ENCODE measurements at places on chromosomes 5 and 9. TPM values are rescaled to one million over a fixed set of nuclear protein-coding genes. Genes with fewer than 3 reads are reported as not detected.

- no peak for DNase-seq
These were observed 335.2 kb upstream of the TARS1 start for GRCh38 chr5:33105521-33105941.

GRCh38 chr9:123397975-123398374 is 42.0 kb downstream of the CRB2 start:
- no peak for DNase-seq

PFN3 gene
- not detected for total RNA-seq

DNA sequence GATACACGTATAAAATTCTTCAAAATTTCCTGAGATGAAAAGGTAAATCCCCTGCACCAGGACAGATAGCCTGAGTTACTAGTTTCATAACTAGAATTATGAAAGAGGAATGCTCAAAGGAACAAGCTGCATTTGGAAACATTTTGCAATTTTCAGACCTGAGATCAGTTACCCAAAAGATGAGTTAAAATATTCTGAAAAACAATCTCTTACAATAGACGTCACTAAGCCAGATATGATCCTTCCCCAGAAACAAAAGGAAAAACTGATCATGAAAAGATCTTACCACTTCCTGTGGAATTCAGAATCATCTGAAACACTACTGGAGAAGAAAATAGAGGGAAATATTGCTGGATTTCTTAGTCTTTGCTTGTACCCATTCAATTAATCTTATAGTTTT is 204.7 kb downstream of the ARRDC3 start:
- DNase-seq: no peak

- no peak for DNase-seq
These were observed 33.3 kb upstream of the SLCO6A1 start for GRCh38 chr5:102532123-102532522.

FIBCD1 gene
- total RNA-seq: not detected

DBH gene
- 12.0 TPM for total RNA-seq

GRCh38 chr5:148796936-148797335 is 29.5 kb upstream of the ADRB2 start:
- DNase-seq: no peak

DNA sequence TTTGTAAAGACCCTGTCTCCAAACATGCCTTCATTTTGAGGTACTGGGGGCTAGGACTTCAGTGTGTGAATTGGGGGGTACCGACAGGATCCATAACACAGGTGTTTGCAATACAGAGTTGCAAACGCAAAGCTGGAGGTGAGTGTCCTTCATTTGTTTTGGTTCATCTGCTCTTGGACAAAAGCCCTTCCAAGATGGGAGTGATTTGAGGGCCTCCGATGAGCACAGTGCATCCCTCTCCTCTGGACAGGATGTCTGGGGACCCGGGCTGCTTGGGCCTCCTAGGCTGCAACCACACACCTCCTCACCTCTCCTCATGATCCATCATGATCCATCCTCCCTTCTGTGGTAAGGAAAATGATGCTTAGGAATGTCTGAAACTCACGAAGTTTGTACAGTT is 23.8 kb downstream of the FGD3 start:
- DNase-seq: no peak

DNA sequence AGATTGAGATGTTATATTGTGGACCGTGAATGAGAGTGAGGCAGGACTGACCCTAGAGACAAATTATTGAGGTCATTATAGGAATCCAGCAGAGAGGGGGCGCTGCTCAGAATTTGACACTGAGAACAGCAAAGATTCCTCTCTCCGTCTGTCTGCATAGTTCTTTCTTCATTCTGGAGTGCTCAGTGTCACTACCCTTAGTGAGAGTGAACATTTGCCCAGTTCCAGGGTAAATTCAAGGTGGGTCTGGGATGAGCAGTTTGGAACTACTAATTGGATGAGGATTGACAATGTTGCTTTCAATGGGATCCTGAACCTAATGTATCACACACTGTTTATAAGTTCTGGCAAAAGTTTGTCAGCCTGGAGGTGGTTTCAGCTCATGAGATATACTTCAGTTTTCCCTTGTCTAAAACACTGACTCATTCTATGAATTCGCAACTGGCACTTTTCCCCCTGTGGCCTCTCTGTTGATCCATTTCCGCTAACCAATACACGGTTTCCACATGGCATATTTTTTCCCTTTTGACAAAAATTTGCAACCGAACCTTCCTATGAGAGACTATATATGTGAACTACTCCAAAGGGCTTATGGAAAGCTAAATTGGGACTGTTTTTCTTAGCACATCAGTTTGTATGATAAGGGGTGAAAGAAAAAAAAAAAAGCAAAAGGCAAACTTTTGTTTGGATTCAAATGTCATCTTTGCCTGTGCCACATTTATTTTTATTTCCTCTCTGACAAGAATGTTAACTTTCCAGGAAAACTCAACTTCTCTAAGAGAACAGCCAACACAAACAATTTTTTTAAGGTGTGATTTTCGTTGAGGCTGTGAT is 1240.7 kb upstream of the WWC1 start:
- no peak for DNase-seq

NRARP gene
- 29.5 TPM for total RNA-seq

- no peak for DNase-seq
These were observed 23.1 kb upstream of the DMRTA1 start for GRCh38 chr9:22423566-22423965.

DNA sequence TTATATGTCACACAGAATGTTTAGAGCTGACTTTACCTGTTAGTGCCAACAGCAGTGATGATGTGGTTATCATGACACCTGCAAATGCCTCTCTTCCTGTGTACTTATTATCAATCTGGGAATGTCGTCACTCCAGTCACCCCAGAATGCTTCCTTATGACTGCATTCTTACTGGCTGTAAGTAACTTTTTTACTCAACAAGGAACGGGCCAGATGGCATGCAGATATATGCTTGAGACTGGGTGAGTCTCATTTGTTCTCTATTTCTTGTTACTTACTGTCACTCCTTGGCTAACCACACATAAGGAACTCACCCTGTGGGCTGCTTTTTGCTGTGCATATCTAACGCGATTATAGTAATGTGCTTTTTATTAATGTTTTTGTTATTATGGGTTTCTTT is 385.5 kb upstream of the MEF2C start:
- no peak for DNase-seq

- no peak for DNase-seq
These were observed 30.6 kb downstream of the SH3GL2 start for GRCh38 chr9:17609312-17610005.

GRCh38 chr5:151570512-151571269 is 20.4 kb downstream of the FAT2 start:
- peak; percentile 79 for DNase-seq

THBS4 gene
- 0.98 TPM for total RNA-seq

DNA sequence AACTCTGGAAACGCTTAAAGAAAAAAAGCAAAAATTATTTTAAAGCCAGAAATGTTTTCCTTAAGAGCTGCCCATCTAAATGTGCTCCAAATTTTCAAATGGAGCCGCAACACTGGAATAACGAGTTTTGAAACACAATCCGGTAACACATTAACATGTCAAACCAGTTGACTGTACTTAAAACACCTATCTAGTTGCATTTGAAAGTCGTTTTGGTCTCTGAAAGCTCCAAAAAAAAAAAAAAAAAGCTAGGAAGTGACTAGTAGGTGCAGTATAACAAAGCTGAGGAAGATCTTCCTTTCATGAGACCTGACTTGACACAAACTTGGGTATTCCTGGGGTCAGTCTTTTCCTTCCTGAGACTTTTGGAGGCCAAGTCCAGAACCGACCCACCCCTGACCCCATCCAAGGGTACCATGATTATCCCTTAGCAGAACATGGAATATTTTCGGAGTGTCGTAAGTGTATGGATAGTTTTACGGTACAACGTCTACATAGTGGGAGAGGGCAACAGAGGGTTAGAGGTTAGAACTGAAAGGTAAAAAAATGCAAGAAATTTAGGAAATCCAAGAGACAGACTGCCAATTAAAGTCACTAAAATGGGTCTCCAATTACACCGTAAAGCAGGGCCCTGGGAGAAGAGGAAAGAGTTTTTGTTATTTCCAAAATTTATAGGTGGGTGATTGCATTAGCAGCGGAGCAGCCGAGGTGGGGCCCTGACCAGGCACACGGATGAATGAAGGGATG is 812 bp downstream of the CETN3 start:
- DNase-seq: no peak

IL33 gene
- total RNA-seq: 35.4 TPM

- no peak for DNase-seq
These were observed 97.2 kb downstream of the NFIB start for GRCh38 chr9:14216612-14217194.

DNA sequence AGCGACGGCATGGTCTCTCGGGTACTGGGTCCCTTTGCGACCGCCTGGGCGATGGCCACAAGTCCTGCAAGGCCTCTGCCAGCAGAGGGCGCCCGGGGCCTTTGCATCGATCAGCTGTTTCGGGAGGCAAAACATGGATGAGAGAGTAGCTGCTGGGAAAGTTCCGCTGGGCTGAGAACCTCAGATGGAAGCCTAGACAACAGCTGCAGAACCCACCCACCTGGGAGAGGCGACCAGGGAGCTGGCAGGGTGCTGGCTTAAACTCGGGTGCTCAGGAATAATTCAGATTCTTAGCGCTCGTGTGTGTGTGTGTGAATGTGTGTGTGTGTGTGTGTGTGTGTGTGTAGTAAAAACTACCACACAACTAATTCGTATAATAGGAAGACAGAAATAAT is 50.0 kb downstream of the TRIM32 start:
- no peak for DNase-seq

PHAX gene
- total RNA-seq: 44.7 TPM

GRCh38 chr9:112838342-112838741 is 52.3 kb downstream of the SLC46A2 start:
- DNase-seq: no peak

DNA sequence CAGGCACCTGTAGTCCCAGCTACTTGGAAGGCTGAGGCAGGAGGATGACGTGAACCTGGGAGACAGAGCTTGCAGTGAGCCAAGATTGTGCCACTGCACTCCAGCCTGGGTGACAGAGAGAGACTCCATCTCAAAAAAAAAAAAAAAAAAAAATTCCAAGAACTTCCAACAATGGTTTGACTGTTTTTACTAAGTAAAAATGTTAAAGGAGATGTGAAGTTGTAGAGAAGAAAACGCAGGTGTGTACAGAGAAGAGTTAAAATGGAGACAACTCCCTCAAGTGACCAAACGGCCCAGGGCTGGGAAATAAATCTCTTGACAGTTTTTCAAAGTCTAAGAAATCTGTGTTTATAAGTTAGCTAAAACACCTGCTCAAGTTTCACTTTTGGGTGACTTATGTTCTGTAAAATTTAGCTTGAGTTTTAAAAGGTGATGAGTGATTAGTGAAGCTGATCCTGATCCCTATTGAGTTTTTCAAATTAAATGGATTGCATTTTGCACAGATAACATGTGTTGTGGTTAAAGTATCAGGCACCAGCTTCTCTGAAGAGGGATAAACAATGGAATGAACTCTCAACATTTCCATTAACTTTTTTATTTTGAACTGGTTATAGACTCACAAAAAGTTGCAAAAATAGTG is 255.2 kb upstream of the CD180 start:
- no peak for DNase-seq

DNA sequence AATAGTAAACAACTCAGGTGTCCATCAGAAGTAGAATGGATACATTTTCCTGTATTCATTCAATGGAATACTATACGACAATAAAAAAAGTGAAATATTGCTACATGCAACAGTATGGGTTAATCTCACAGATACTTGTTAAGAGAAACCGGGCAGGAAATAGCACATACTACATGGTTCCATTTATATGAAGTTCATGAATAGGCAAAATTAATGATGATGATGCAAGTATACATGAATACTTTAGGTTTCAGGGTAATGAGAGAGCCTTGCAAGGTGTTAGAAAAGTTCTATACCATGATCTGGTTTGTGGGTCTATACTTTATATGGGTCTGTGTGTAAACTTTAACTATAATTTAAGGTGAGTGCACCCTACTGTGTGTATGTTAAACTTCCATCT is 390.4 kb downstream of the ADGRV1 start:
- no peak for DNase-seq

- DNase-seq: no peak
These were observed 3.3 kb downstream of the GPX3 start for GRCh38 chr5:151023651-151024050.

ST8SIA4 gene
- 4.2 TPM for total RNA-seq

PCDHGA10 gene
- 10.6 TPM for total RNA-seq

DNA sequence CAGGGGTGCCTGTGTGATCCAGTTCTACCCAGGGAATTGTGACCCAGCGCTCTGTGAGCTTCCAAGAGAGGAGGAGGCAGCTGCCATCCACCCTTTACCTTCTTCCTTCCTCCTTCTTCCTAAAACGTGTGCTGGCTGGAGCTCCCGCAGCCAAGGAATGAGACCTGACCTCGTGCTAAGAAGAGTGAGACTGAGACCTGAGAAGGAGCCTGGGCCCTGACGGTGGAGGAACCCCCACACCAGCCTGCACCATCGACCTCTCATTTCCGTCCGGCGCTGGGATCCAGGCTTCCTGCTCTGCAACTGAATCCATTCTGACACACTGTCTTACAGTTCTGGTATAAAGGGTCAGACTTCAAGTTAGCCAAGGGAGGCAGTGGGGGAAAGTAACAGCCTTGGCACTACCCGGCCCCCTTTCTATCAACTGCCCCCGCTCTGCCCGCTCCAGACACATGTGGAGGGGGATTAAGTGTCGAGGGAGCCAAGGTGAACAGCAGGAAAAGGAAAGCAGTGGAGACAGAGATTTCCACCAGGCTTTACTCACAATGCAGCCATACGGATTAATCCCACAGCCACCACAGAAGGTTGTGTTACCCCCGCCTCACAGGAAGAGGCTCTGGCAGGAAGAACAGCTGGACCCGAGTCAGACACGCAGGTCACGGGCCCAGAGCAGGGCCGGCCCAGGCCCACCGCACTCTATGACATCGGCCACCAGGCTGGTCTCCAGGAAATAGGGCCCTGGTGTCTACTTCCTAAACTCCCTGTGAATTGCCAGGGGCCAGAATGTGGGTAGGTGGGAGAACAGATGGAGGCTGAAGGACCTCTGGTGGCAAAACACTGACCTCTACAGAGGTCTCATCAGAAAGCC is 15.8 kb downstream of the MGAT1 start:
- no peak for DNase-seq

CTXN3 gene
- total RNA-seq: not detected

- DNase-seq: no peak
These were observed 116.9 kb downstream of the ARRDC3 start for GRCh38 chr5:91266184-91266705.

- DNase-seq: no peak
These were observed 294.8 kb upstream of the KIF2A start for GRCh38 chr5:62011089-62011664.

PTPA gene
- total RNA-seq: 46.2 TPM

Data from vagina (tissue), 2 donors.